ENCODE measurements at places on chromosomes 11 and 22.

DNA sequence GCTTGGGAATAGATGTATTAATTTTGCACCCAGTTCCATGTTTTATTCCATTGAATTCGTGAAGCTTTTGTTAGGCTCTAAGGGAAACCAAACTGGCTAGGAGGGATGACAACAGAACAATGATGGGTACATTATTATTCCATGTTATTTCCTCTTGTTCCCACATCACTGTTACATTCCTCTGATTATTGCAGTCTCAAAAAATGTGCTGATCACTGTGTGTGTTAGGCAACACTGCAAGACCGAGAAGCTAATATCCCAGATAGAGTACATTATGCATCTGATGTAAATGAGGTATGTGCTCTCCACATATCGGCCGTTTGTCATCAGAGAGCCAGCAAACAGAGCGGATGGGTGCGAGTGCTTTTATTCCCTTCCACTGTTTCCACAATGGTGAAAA, 327.9 kb downstream of the SOX6 start:
- no peak for DNase-seq

- DNase-seq = peak; percentile 64
Observed at GRCh38 chr22:46563381-46564083, 26.1 kb upstream of the CELSR1 start.

DNA sequence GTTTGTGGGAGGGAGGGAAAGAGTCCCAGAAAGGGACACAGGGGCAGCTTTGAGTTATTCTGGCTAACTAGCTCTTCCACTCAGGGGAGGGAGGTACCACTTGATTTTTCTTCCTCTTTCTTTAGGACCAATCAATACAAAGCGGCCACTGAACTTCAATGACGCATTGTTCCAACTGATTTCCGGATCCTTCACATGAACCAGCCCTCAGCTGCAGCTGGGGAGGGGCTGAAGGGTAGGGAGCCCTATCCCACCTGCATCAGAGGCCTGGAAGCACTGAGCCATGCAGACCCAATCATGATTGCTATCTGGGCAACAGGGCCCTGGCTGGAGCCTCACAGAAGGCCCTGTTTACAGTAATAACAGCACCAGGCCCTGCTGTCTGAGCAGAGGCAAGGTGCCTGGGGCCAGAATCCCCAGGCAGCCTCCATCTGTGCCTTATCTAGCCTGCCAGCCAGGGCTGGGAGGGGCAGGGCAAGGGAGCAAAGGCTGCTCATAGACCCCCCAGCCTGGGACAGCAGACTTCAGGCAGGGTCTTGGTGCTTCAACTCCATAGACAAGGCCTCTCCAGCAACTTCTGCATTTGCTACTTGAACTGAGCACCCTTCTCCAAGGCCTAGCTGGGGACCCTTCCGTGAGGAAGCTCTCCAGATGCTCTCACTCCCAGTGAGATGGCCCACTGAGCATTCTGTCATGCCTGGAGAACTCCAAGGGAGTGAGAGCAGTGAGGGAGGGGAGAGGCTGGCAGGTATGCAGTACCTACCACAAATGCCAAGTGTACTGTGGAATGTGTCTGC, 22.5 kb downstream of the CLPB start:
- DNase-seq = no peak

DNA sequence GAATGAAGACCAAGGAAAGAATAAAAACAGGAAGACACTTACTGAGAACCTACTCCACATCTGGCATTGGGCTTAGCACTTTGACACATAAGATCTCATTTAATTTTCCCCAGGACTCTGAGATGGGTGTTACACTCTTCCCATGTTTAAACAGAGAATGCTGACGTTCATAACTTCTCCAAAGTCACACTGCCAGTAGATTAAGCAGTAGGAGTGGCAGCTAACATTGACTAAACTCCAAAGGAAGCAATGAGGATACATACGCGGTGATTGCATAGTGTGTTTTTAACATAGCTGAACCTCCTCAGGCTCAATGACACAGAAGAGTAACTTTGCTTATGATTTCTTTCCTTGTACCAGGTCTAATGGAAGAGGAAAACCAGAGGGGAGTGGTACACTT, 14.5 kb upstream of the OR10V1 start:
- no peak for DNase-seq

DNA sequence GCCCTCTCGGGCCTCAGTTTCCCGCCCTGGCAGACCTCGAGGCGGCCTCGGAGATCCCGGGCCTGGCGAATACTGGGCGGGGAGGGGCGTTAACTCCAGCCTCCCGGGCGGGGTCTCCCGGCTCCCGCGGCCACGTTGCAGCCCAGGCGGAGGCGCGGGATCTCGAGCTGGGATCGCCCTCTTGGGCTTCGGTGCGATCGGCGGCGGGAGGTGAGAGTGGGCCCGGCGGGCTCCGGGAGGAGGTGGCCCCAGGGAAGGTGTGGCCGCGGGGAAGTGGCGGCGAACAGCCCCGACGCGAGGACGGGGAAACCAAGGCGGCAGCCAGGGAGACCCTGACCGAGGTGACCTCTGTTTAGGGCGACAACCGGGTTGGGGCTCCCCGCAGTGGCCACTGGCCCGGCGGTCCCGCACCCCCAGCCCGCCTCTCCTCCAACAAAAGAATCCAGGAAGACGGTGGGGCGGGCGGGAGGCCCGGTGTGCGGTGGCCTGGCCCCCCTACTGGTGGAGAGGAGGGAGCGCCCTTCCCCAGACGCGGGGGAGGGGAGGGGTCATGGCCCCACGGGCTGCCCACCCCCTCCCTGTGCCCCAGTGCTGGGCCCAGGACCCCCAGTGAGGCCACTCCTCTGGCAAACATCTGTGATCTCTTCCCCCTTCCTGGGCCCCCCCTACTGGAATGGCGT, at the start of gene PHETA2:
Gene PHETA2, plus strand, starts transcription at position 117 of the 680 bp plus-strand sequence. CDS start 3,046 bp downstream, outside the sequence.
- peak; percentile 34 for DNase-seq

GRCh38 chr11:24748261-24748660, 251.4 kb downstream of the LUZP2 start:
- DNase-seq = no peak

DNA sequence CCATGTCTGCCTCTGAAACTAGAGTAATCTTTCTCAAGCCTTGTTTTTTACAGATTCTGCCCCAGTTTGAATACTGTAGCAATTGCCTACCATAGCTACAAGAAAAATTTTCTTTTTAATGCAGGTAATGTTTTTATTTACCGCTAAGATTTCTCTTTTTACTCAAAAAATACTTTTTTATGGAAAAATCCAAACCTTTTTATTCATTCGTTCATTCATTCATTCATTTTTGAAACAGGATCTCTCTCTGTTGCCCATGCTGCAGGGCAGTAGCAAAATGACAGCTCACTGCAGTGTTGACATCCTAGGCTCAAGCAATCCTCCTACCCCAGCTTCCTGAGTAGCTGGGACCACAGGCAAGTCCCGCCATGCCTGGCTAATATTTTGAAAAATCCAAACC, 2.7 kb upstream of the CPT1A start:
- DNase-seq = no peak

- DNase-seq = no peak
Observed at GRCh38 chr11:119530509-119530908, 107.5 kb upstream of the THY1 start.
